ENCODE measurements at places on chromosomes 1 and 21. TPM values are rescaled to one million over a fixed set of nuclear protein-coding genes. Genes with fewer than 3 reads are reported as not detected.
A peak's percentile ranks its signal among the peaks of the same experiment; 100 is the strongest.

GRCh38 chr1:36279110-36279788 lies 26.9 kb upstream of the SH3D21 start:
- H3K36me3 ChIP-seq, result no peaks in the 10 kb centered on the region
- no peak overlapping the region for H3K4me3 ChIP-seq
- H3K4me1 ChIP-seq, result peaks cover 10% of the 10 kb centered on the region
- DNase-seq, result no peak

- H3K4me1 ChIP-seq, result peaks cover 29% of the 10 kb centered on the region
- peaks cover 25% of the 10 kb centered on the region for H3K36me3 ChIP-seq
- DNase-seq, result no peak
- H3K27ac ChIP-seq, result peak overlapping the region; percentile 91
- peak overlapping the region; percentile 87 for H3K4me3 ChIP-seq
Observed at GRCh38 chr21:39348040-39348354, 891 bp downstream of the HMGN1 start.

Gene NECTIN4
- total RNA-seq, result 16.3 TPM

DNA sequence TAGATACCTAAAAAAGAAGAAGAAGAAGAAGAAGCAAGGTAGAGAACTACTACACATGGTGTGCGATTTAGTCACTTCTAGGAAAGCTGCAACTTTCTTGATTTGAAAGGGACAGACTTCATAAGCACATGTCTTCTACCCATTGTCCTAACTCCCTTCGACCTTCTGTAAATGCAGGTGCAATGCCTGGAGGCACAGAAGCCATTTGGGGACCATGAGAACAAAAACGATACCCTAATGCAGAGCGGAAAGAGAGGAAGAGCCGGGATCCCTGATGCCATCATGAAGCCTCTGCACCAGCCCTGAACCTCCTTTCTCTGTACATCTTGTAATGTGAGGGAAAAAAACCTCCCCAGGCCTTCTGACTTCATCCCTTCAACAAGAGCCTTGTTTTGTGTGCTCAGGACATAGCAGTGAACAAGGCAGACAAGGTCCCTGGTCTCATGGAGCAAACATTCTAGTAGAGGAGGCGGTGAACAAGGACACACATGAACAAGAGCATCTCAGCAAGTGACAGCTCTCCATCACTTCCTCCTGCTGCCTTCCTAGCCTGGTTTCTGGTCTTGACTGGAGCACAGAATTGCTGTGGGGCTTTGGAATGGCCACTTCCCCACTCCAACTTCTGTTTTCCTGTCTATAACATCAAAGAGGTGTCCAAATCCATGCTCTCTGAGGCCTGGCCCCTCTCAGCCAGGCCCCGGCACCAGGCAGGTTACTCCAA lies 5.5 kb upstream of the LAPTM5 start:
- no peaks in the 10 kb centered on the region for H3K36me3 ChIP-seq
- no peak overlapping the region for H3K27ac ChIP-seq
- H3K4me3 ChIP-seq, result no peak overlapping the region

Gene TCEA3
- total RNA-seq, result 35.8 TPM

DNA sequence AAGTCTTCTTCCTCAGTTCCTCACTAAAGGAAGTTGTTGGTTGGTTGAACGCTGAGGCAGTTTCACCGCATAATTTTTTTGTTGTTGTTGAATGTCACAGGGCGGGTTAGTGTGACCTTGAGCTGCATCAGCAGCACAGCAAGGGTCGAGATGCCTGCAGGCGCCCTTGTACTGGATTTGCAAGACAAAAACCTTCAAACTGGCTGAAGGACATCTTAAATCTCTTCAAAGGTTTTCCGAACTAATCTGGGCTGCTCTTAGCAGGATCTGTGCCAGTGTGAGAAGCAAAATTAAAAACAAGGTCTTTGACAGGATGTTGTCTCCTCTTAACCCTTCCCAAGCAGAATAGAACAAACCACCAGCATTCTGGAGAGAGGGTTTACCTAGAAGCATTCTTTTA lies 59.4 kb downstream of the NRIP1 start:
- H3K27ac ChIP-seq, result no peak overlapping the region
- H3K4me3 ChIP-seq, result no peak overlapping the region
- H3K36me3 ChIP-seq, result no peaks in the 10 kb centered on the region
- no peak for DNase-seq
- no peaks in the 10 kb centered on the region for H3K27me3 ChIP-seq
- H3K4me1 ChIP-seq, result peaks cover 17% of the 10 kb centered on the region

Gene EMC1
- 45.1 TPM for total RNA-seq

- H3K27ac ChIP-seq, result no peak overlapping the region
- H3K4me1 ChIP-seq, result no peaks in the 10 kb centered on the region
- H3K4me3 ChIP-seq, result no peak overlapping the region
- no peak for DNase-seq
- H3K36me3 ChIP-seq, result no peaks in the 10 kb centered on the region
Observed at GRCh38 chr1:51131185-51131584, 29.2 kb downstream of the C1orf185 start.

GRCh38 chr1:52041551-52042185 lies 8.1 kb upstream of the KTI12 start:
- no peaks in the 10 kb centered on the region for H3K27me3 ChIP-seq
- no peak for DNase-seq
- no peak overlapping the region for H3K4me3 ChIP-seq

DNA sequence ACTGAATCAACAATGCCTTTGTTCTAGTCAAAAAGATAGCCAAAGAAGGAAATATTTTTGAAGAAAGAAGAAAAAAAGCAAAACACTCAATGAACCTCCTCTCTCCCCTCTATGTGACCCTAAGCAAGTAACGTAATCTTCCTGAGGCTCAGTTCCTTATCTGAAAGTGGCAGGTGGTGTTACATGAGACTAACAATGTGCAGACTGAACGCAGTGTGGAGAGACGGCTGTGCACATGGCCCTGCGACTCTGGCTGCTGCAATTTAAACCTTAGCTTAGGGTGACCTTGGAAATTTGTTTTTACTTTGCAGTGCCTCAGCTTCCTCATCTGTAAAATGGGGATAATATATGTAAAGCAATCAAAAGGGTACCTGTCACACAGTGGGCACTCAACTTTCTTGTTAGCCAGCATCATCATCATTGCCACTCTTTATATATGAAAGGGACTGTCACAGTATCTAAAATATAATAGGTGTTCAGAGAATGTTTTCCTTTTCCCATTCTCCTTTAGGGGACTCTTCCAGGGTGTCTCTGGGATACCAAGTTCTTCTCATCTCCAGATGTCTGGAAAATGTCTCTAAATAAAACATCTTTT lies 100.1 kb upstream of the JUN start:
- H3K27me3 ChIP-seq, result no peaks in the 10 kb centered on the region
- peaks cover 59% of the 10 kb centered on the region for H3K4me1 ChIP-seq
- DNase-seq, result no peak
- no peaks in the 10 kb centered on the region for H3K36me3 ChIP-seq
- H3K27ac ChIP-seq, result peak overlapping the region; percentile 84

GRCh38 chr1:94602802-94603625 lies 61.5 kb upstream of the F3 start:
- H3K27me3 ChIP-seq, result no peaks in the 10 kb centered on the region
- DNase-seq, result no peak
- no peaks in the 10 kb centered on the region for H3K36me3 ChIP-seq
- no peak overlapping the region for H3K27ac ChIP-seq

Gene LY9
- 1.4 TPM for total RNA-seq

Gene S100A9
- total RNA-seq, result 133 TPM

GRCh38 chr1:26701266-26701994 lies 5.6 kb downstream of the ARID1A start:
- H3K36me3 ChIP-seq, result no peaks in the 10 kb centered on the region
- H3K27ac ChIP-seq, result peak overlapping the region; percentile 46
- H3K27me3 ChIP-seq, result no peaks in the 10 kb centered on the region

GRCh38 chr1:239438891-239439290 lies 52.5 kb downstream of the CHRM3 start:
- H3K4me3 ChIP-seq, result no peak overlapping the region
- no peaks in the 10 kb centered on the region for H3K27me3 ChIP-seq
- H3K27ac ChIP-seq, result no peak overlapping the region
- DNase-seq, result no peak

Gene ZZZ3
- 56.6 TPM for total RNA-seq

Gene DNASE2B
- 1.5 TPM for total RNA-seq

- no peak for DNase-seq
- no peaks in the 10 kb centered on the region for H3K27me3 ChIP-seq
- no peak overlapping the region for H3K4me3 ChIP-seq
- H3K27ac ChIP-seq, result no peak overlapping the region
Observed at GRCh38 chr1:42680055-42680454, 2.2 kb upstream of the YBX1 start.

GRCh38 chr21:37546299-37546908 lies 179.8 kb downstream of the DYRK1A start:
- DNase-seq, result peak; percentile 22
- H3K4me3 ChIP-seq, result no peak overlapping the region
- no peaks in the 10 kb centered on the region for H3K36me3 ChIP-seq
- no peaks in the 10 kb centered on the region for H3K27me3 ChIP-seq
- H3K4me1 ChIP-seq, result peaks cover 15% of the 10 kb centered on the region

DNA sequence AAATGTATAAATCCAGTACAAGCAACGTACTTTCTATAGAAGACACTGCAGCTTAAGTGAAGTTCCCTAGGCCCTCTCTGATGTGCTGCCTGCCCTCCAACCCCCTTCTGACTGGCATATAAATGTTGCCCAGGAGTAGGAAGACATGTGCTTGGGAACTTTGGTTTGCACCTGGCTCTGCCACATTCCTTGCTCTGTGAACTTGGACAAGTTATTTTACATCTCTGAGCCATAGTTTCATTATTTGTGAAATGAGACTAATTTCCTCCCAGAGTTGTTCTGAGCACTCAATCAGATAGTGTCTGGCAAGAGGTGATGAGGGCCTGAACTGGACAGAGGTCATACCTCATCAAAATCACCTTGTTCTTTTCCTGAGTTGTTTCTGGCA lies 3.5 kb upstream of the PHC2 start:
- H3K27me3 ChIP-seq, result no peaks in the 10 kb centered on the region
- DNase-seq, result no peak
- H3K27ac ChIP-seq, result no peak overlapping the region
- H3K4me3 ChIP-seq, result no peak overlapping the region
- peaks cover 20% of the 10 kb centered on the region for H3K4me1 ChIP-seq

Gene RNF186
- not detected for total RNA-seq

- no peak overlapping the region for H3K27ac ChIP-seq
- no peak overlapping the region for H3K4me3 ChIP-seq
- no peaks in the 10 kb centered on the region for H3K27me3 ChIP-seq
- no peaks in the 10 kb centered on the region for H3K36me3 ChIP-seq
Observed at GRCh38 chr21:35149698-35150097, 100.6 kb upstream of the RUNX1 start.

DNA sequence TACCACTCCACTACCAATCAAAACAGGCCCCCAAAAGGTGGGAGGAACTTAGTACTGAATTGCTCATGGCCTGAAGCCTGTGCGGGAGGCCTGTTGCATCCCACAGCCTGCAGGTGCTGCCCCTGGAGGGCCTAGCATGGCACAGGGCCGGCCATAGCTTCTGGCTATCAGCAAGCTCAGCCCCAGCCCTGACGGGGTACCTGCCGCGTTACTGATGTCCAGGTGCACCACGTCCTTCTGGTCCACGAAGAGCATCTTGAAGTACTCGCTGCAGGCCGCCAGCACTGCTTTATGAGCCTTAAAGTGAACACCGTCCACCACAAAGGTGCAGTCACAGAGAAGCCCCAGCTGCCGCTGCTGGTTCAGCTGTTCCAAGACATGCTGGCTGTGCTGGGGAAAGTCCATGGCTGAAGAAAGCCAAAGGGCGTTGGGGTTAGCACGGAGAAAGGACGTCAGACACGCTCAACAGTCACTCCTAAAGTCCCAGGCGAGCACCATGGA lies 27.8 kb downstream of the ZBTB17 start:
- no peak for DNase-seq
- peaks cover 52% of the 10 kb centered on the region for H3K36me3 ChIP-seq
- H3K27me3 ChIP-seq, result no peaks in the 10 kb centered on the region
- H3K27ac ChIP-seq, result peak overlapping the region; percentile 90
- H3K4me3 ChIP-seq, result no peak overlapping the region

Gene RFX5
- total RNA-seq, result 49.4 TPM

Gene CGN
- 51.6 TPM for total RNA-seq

Gene SESN2
- total RNA-seq, result 12.9 TPM

GRCh38 chr1:6954591-6954990 lies 169.3 kb downstream of the CAMTA1 start:
- no peak for DNase-seq
- no peaks in the 10 kb centered on the region for H3K27me3 ChIP-seq
- H3K36me3 ChIP-seq, result no peaks in the 10 kb centered on the region
- H3K4me1 ChIP-seq, result no peaks in the 10 kb centered on the region
- H3K27ac ChIP-seq, result no peak overlapping the region

Gene TMEM81
- 1.2 TPM for total RNA-seq

GRCh38 chr1:116076831-116077230 lies 34.4 kb upstream of the MAB21L3 start:
- no peaks in the 10 kb centered on the region for H3K27me3 ChIP-seq
- H3K36me3 ChIP-seq, result peaks cover 5% of the 10 kb centered on the region
- no peaks in the 10 kb centered on the region for H3K4me1 ChIP-seq
- no peak overlapping the region for H3K27ac ChIP-seq

GRCh38 chr1:1013105-1013921 lies at the start of gene ISG15:
ISG15 (plus strand) TSS chr1:1013497; CDS start chr1:1013574, 77 bp downstream.
- peak within 1 kb of the TSS; percentile 65 for H3K4me3 ChIP-seq
- no peaks in the 10 kb centered on the region for H3K36me3 ChIP-seq
- peak within 1 kb of the TSS; percentile 97 for H3K27ac ChIP-seq
- peaks cover 22% of the 10 kb centered on the region for H3K4me1 ChIP-seq
- peak; percentile 95 for DNase-seq

Gene UMODL1
- not detected for total RNA-seq

- peaks cover 3% of the 10 kb centered on the region for H3K4me1 ChIP-seq
- peak; percentile 23 for DNase-seq
- H3K36me3 ChIP-seq, result no peaks in the 10 kb centered on the region
- H3K4me3 ChIP-seq, result no peak overlapping the region
Observed at GRCh38 chr1:199684686-199685273, 342.7 kb upstream of the NR5A2 start.
